Hepatic stellate cell (primary cell): ENCODE measurements at places on chromosomes 4 and X.

GRCh38 chr4:181756451-181757095, 486.6 kb upstream of the TENM3 start:
- DNase-seq: no peak

DNA sequence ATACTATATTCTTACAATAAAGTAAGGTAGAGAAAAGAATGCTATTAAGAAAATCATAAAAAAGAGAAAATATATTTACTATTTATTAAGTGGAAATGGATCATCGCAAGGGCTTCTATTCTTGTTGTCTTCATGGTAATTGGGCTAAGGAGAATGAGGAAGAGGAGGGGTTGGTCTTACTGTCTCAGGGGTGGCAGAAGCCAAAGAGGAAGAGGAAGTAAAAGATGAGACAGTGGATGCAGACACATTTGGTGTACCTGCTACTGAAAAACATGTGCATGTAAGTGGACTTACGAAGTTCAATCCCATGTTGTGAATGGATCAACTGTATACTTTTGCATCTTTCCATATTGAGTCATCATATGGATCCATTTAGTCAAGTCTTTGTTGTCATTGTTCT, 1502.1 kb upstream of the ADGRL3 start:
- DNase-seq: no peak

- no peak for DNase-seq
These were observed 1777.5 kb upstream of the PCDH7 start for GRCh38 chr4:28942631-28943030.

GRCh38 chr4:15381806-15382338, 46.0 kb upstream of the C1QTNF7 start:
- no peak for DNase-seq

DNA sequence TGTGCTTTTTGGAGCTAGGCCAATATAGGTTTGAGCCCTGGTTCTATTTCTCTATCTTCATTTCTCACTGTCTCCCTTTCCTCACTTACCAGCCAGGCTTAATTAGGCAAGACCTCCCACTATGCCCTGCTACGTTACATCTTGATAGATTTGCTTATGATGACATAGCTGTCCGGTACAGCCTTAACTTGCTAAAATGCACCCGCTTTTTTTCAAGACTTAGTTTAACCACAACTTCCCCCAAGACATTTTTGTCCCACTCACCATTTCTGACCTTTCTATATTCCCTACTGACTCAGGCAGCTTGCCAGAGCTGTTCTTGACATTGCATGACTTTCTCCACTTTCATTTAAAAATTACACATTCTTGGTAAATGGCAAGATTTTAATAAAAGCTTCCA, 152.6 kb downstream of the MID1 start:
- no peak for DNase-seq

DNA sequence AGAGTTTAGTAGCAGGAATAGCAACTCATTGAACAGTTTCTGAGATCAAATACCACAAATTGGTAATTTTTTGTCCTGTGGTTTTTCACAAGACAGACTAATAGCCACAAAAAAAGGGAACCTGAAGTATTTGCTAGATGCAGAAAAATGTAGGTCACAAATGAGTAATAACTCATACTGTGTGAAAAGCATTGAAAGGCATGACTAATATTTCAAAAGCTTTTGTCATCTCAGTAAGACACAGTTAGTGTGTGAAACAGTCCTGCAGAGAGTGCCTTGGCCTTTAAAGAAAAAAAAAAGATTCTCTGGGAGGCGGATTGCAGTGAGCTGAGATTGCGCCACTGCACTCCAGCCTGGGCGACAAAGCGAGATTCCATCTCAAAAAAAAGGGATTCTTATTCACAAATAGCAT, 31.4 kb upstream of the SLC25A31 start:
- DNase-seq: peak; percentile 12

DNA sequence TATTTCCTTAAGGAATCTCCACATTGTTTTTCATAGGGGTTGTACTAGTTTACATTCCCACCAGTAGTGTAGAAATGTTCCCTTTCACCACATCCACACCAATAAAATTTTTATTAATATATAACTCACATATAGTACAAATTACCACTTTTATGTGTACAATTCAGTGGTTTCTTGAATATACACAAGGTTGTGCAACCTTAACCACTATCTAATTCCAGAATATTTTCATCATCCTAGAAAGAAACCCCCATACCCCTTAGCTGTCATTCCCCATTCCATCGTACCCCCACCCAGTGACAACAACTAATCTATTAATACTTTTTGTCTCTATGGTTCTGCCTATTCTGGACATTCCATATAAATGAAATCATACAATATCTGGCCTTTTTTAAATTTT, 108.3 kb upstream of the USP9X start:
- no peak for DNase-seq

GRCh38 chrX:14899607-14900006, 26.4 kb downstream of the MOSPD2 start:
- peak; percentile 4 for DNase-seq

DNA sequence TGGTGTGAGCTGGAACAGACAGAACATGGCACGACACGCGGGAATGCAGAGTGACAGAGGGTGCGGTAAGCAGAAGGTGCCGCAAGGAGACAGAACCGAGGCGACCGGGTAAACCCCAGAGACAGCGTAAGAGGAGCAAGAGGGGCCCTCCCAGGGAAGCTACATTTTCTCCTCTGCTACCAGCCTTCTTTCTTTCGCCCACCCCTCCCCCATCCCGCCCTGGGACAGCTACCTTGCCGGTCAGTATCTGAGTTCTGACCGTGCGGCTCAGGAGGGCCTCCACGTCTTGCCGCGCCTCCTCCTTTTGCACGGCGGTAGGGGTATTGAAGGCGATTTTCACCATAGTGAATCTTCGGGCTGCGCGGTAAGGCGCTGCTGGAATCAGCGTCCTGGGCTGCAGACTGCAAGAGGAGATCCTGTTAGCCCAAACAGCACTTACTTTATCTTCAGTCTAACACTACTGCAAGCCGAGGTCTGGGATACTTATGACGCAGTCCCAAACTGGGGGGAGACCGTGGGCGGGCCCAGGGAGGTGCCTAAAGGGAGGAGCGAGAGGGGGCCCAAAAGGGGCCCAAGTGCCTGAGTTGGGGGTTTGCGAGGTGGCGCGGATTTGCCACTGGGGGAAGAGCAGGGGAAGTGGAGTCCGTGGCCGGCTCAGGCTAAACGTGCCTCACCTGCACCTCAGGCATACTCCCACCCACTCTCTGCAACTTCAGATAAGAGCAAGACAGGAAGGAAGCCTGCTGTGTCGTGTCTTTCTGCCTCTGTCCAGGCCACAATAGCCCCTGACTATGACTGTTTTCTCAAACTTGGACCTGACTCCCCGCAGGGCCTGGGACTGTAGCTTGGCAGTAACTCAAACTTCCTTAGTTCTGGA, at the start of gene ITM2A:
ITM2A (minus strand) TSS at position 462 of the 877 bp plus-strand sequence; CDS start at position 343, 119 bp downstream.
- DNase-seq: no peak

- DNase-seq: no peak
These were observed 52.1 kb upstream of the KDR start for GRCh38 chr4:55177461-55177860.

DNA sequence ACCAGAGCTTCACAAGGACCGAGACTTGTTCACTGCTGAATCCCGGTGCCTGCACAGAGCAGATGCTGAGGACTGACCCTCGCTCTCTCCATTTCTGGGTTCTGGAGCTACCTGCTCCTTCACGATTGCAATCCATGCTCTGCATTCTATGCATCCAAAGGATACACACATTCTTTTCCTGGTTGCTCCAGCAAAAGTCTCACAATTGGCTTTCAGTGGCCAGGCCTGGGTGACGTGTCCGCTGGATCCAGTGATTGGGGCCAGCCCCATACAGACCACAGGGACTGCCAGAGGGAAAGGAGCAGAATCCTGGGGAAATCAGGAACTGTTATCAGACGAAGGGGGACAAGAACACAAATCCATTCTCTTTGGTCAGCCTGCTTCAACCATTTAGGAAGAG, 14.9 kb upstream of the CDKN2AIP start:
- no peak for DNase-seq

DNA sequence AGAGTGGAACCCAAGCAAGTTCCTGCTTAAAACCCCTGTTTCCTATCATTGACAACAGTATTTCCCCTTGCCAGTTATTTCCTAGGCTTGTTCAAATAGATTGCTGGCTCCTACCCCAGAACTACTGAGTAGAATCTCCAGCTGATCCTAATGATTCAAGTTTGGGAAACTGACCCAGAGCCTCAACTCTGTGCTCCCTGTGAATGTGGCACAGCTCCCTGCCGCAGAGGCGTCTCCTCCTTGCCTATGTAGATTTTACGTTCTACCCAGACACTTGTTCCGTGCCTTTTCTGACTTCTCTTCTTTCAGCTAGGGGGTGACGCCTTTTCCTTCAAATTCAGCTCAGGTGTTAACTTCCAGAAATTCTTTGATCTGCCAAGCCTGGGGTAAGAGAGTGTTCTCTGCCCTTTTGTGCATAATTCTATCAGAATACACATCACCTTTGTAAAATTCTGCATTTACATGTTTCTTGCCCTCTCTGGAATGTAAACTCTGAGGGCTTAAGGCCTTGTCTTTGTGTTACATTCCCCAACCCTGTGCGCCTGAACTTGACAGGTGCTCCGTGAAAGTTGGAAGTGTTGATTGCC, 4.4 kb downstream of the LSM6 start:
- DNase-seq: no peak

- no peak for DNase-seq
These were observed 570.6 kb downstream of the CENPC start for GRCh38 chr4:66974665-66975064.

- no peak for DNase-seq
These were observed 48.7 kb upstream of the SRD5A3 start for GRCh38 chr4:55297346-55297745.

DNA sequence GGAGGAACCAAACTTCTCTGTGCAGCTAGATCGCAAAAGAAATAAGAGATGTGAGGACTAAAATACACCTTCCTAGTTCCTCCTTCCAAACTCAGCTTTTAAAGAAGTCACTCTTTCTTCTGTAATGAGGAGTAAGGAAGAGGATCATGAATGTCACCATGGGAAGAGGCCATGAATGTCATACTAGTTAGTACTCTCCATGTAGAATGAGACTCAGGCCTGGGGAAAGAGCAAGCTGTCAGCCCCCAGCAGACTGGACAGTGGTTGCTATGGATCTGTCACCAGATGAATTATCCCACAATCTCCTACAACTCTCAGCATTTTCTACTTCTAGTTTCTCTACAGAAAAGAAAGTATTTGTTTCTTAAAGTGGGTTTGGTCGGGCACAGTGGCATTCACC, 57.1 kb upstream of the PRDM8 start:
- DNase-seq: no peak

DNA sequence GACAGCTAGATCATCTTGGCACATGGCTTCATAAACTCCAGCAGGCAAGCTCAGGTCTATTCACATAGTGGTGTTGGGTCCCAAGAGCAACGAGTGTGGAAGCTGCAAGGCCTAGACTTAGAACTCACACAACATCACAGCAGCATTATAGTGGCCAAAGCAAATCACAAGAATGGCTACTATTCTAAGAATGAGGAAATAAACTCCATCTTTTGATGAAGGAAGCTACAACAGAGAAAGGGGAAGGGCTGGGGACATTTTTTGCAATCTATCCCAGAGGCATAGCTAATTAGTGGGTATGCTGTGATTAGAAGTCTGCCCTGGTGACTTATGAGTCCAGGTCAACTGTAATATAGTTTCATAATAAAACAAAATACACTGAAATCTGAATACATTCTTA, 42.9 kb upstream of the TAB3 start:
- DNase-seq: no peak

DNA sequence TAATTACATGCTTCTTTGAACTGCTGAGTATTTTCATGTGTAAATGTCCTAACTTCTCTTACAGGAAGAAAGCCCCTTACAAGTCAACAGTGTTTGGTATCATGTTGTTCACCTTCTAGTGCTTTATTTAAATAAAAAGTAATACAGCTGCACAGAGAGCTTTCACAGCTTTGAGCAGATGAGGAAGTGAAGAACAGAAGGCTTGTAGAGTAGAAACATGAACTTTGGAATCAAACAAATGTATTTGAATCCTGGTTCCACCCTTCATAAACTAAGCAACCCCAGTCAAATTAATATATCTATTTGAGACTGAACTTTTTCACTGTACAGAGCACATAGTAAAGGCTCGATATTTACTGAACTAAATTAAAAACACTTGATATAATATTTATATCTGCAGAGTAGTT, 120.5 kb downstream of the CAMK2D start:
- DNase-seq: no peak

DNA sequence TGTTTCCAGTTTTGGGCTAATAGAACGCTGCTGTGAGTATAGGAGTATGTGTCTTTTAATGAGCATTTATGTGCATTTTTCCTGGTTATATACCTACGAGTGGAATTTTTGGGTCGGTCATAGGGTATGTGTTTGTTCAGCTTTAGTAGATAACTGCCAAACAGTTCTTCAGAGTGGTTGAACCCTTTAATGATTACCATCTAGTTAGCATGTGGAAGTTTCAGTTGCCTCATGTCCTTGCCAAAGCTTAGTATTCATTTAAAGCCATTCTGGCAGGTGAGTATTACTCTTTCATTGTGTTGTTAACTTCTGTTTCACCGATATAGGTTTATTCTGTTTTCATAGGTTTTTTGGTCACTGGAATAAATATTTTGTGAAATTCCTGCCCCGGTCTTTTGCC, 229.1 kb downstream of the ARHGAP10 start:
- DNase-seq: no peak

- no peak for DNase-seq
These were observed 150.6 kb upstream of the DUSP21 start for GRCh38 chrX:44693255-44693654.

DNA sequence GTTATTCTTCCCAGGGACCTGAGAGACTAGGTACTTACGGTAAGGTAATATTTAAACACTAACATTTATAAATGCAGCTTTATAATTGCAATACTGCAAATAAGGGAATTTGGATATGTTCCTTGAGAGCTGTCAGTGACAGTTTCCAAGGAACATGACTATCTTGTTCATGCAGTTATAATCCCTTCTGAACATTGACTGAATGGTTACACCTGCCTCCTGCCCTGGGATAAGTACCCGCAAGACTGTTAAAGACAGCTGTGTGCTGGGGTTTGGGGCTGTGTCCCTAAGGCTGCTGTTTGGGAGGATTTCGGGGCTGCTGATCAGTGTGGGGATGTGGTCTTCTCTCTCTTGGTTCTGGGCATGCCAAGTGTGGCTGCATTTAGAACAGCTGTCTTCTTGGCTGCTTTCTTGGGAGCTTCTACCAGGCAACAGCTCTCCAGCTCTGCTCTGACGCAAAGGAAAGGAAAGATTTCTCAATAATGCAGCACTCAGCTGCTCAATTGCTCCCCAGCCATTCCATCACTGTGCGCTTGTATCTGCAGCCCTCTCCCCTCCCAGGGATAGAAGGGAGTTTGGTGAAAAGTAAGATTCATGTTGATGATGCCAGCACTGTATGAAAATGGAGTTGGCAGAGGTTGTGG, 298.8 kb upstream of the TAPT1 start:
- DNase-seq: no peak
